ENCODE measurements at places on chromosomes 4 and X.
A peak's percentile ranks its signal among the peaks of the same experiment; 100 is the strongest.

- DNase-seq: no peak
Observed at GRCh38 chr4:173696551-173696950, 166.5 kb upstream of the HAND2 start.

DNA sequence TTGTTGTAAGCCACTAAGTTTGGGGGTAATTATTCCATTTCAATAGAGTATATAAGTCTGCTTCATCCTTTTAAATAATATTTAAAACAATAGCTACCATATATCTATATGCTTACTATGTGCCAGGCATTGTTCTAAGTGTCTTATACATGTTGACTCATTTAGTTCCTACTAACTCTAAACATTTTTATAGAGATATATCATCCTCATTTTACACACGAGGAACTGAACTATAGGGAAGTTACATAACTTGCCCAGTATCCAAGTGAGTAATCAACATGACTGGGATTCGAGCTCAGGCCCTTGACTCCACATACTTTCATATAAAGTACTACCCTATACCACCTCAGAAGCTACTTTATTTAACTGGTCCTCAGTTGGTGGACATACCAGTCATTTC is 175.3 kb upstream of the RAI2 start:
- DNase-seq: no peak

- no peak for DNase-seq
Observed at GRCh38 chr4:60450054-60450453, 750.1 kb upstream of the ADGRL3 start.

- DNase-seq: no peak
Observed at GRCh38 chr4:99855678-99856077, 38.5 kb downstream of the LAMTOR3 start.

- DNase-seq: peak; percentile 8
Observed at GRCh38 chr4:188008377-188008776, 12.8 kb downstream of the ZFP42 start.

DNA sequence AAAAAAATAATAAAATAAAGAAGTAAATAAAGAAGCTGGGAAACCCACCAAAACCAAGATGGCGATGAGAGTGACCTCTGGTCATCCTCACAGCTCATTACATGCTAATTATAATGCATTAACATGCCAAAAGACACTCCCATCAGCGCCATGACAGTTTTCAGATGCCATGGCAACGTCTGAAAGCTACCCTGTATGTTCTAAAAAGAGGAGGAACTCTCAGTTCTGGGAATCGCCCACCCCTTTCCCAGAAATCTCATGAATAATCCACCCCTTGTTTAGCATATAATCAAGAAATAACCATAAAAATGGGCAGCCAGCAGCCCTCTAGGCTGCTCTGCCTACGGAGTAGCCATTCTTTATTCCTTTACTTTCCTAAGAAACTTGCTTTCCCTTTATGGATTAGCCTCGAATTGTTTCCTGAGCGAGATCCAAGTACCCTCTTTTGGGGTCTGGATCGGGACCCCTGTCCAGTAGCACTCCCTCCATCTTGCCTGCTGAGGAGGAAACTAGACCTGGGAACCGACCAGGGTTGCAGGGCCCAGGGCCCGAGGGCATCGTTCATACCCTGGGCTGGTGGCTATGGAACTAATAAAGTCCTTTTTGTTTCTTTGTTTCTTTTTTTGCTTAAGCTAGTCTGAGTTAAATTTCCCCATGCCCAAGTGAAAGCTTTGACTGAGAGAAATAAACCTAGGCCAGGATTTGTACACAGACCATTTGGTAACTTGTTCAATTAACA is 30.9 kb downstream of the HTT-AS start:
- DNase-seq: no peak

- DNase-seq: no peak
Observed at GRCh38 chrX:139826065-139827044, 106.5 kb downstream of the ATP11C start.

GRCh38 chr4:5137927-5138326 is 86.6 kb downstream of the STK32B start:
- DNase-seq: peak; percentile 89

DNA sequence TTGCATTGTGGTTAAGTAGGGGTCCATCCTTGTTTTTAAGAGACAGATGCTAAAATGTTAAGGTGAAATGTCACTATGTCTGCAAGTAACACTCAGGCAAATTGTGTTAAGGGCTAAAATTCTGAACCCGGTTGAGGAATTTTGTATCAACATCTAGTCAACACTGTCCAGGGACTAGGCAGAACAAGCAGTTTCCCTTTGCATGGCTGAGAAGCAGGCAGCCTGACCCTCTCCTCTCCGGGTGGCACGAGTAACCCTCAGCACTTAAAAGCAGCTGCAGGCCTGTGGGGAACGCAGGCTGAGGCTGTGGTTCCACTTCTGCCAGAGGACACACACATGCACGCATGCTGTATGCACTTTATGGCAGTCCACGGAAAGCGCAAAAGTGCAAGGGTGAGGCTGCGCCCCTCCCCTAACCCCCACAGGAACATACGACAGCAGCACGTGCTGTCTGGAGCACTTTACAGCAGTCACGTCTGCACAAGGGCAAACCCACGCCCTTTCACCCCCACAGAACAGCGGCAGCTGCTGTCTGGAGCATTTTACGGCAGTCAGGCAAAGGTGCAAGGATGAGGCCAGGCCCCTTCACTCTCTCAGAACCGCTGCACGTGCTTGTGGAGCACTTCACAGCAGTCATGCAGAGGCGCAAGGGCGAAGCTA is 619 bp upstream of the MPC1L start:
- no peak for DNase-seq

GRCh38 chr4:70182517-70183167 is 12.9 kb upstream of the ODAM start:
- no peak for DNase-seq

- peak; percentile 15 for DNase-seq
Observed at GRCh38 chrX:31658360-31658759, 586.5 kb upstream of the FTHL17 start.

DNA sequence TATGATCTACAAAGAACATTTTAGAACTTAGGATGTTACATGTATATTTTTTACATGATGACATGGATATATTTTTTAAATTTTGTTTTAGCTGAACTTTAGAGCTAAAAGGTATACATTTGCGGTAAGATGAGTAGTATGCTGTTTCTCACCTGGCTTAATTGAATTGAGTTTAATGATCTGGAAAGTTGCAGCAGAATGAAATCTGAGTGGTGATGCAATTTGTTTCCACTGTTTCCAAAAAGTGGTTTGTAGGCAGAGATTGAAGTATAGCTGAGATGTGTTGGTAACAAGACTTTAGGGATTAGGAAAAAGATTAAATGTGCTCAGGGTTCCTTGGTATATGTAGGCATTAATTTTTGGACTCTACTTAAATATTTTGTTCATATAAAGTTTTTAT is 68.1 kb downstream of the HPF1 start:
- DNase-seq: no peak

DNA sequence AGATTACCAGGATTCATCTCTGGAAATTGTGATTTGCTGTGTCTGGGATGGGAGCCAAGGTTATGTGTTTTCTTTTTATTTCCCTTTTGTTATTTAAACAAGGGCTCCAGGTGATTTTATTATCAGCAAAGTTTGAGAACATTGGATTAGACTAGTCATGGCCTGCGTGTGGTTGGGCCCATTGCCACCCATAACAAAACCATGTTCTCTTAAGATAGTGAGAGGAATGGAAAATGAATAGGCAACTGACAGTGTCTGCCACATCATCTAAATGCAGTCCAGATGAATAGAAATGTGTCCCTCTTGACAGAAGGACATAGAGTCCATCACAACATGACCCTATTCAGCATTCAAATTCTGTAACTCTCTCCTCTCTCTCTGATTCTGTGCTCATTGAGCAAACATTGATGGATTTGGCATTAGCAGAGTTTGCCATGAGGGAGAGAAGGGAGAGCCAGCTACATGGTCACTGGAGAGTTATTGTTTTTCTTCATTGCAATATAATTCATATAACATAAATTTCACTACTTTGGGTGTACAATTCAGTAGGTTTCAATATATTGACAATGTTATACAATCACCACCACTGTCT is 11.7 kb downstream of the XK start:
- DNase-seq: no peak

DNA sequence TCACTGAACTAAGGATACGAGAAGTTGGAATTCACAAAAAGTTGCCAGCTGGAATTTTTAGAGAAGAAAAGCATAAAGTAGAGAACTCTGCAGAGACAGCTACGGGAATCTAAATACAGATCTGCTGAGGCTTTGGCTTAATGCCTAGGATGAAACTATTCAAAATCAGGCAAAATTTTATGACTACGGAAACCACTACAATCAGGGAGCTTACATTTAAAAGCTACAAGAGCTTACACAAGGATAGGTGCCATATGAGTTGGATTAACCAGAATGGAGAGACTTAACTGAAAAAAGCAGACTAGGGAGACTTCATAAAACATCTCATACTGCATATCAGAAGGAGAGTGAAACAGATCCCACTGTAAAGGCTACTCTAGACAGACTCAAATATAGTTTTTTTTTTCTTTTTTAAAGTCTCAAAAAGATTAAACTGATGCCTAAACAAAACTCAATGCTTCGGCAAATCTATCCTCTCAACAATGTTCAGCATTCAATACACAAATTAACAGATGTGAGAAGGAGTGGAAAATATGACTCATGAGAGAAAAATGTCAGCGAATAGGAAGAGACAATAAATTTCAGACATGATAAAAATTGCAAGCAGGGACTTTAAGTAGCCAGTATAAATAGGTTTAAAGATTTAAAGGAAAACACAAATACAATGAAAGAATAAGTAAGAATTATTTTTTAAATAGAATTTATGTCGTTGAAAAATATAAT is 586.1 kb downstream of the FSTL5 start:
- DNase-seq: peak; percentile 7

- DNase-seq: no peak
Observed at GRCh38 chrX:107505223-107505622, 55.8 kb downstream of the FRMPD3 start.

GRCh38 chr4:100510551-100510950 is 7.3 kb downstream of the EMCN start:
- DNase-seq: no peak

- DNase-seq: no peak
Observed at GRCh38 chrX:101136235-101136634, 38.2 kb downstream of the CENPI start.

DNA sequence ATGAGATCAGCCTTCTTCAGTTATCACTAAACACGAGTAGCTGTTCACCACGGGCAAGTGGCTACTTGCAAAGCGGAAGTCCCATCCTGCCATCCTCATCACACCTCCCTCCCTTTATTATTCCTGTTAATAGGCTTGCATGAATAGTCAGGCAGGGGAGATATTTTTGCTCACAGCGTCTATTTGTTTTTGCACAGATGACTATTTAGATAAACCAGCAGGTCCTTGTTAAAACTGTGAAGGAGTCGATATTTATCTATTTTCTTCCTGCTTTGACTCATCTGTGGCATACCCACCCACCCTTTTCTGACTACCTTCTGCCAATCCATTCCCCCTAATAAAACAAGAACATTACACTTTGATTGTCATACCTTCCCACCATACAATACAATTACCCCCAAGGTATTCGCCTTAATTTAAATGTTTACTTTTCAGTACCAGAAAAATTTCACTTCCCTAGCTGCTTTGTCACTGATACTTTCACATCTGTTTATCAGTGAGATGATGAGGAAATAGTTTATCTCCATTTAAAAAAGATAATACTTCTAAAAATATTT is 96.6 kb upstream of the BANK1 start:
- DNase-seq: no peak

GRCh38 chr4:14862891-14863290 is 139.4 kb upstream of the CPEB2 start:
- DNase-seq: no peak

DNA sequence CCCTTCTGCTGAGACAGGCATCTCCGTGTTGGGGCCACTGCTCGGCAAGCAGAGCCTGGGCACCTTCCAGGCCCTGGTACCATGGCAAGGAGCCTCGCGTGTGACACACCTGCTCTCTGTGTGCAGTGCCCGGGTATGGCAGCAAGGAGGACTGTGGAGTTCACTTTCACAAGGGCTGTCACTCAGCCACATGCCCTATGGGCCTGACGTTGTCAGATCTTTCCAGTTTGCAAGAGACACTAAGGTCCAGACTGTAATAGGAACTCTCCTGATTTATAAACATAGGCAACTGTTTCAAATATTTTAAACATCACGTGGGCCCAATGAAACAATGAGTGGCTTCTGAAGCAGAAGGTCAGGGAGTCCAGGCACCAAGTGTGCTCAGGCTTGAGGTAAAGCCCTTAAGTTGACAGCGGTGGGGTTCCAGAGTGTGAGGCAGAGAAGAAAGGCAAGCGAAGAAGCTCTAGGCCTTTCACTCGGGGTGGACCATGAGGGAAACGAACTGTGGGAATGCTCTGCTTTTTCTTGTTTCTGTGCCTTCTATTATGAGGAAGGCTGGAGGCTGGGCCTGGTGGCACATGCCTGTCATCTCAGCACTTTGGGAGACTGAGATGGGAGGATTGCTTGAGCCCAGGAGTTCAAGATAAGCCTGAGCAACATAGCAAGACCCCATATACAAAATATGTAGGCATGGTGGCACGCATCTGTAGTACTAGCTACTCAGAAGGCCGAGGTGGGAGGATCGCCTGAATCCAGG is 108.6 kb upstream of the TRIM2 start:
- DNase-seq: no peak

GRCh38 chr4:120202222-120202621 is 135.6 kb upstream of the MAD2L1 start:
- DNase-seq: no peak

DNA sequence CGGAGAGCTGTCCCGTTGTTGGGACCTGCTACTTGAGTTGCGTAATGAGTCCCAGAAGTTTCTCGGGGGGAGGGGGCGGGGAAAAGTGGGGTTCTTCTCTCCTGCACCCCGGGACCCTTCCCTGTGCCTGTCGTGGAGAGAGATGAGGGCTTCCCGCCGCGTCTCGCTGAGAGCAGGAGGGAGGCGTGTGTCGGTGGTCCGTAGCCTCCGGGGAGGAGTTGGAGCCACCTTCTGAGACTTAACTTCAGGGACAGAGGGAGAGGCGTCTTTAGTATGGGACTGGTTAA is 698 bp downstream of the AFF1 start:
- DNase-seq: no peak

GRCh38 chrX:47956016-47956415 is 47.8 kb downstream of the ZNF182 start:
- no peak for DNase-seq

GRCh38 chr4:104966349-104967033 is 180.2 kb upstream of the TET2 start:
- no peak for DNase-seq

DNA sequence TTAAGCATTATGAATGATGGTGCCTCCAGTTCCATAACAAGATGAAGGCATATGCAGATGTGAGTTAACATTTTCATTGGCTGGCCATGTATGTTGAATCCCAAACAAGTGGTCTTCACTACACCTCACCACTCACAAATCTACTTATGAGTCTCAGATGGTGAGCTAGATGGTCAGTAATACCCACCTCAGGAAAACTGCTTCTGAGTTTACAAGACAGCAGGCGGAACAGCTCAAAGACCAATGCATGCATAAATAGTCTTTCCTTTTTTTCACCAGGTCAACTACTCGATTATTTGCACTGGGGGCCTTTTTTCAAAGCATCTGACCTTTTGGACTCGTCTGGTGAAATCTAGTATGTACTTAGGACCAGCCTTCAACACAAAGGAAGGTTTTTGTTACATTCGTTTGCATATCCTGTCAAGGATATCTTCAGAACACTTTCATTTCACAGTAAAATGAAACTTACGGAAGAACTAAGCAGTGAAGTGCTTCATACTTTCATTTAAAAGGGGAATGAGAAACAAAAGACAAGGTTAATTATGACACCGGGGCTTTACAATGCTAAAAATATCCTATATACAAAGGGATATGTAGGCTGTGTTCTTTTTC is 23.1 kb upstream of the TLR7 start:
- no peak for DNase-seq

- no peak for DNase-seq
Observed at GRCh38 chrX:113124693-113125092, 284.1 kb upstream of the AMOT start.

GRCh38 chrX:100609591-100609990 is 24.9 kb downstream of the TNMD start:
- no peak for DNase-seq
